ENCODE measurements at places on chromosomes 5 and 9.
A peak's percentile ranks its signal among the peaks of the same experiment; 100 is the strongest.

- no peak for DNase-seq
Measured at GRCh38 chr5:134736173-134736812, 2.1 kb upstream of the CAMLG start.

DNA sequence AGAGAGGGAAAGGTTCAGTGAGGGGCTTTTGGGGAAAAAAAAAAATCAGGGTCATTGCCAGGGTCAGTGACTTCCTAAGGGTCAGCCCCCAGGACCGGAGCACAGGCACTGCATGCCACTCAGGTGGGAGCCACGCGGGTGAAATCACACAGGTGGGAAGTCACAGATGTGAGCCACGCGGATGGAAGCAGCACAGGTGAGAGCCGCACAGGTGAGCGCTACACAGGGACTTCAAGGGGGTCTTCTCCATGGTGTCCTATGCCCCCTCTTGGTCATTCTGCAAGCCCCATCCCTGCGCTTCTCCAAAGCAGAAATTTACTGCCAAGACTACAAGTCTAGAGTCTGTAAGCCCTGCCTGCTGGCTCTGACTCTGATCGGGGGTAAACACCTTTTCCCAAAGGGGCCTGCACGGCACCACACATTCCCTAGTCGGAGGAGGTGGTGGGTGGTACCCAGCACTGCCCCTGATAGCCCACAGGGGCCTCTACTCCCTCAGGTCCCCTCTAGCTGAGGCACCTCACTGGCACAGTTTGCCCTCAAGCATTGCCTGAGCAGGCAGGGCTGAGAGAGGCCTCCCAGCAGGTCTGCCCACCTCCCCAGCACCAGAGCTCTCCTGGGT is 18.3 kb upstream of the OBP2B start:
- DNase-seq = no peak

GRCh38 chr5:10562201-10563109 is 1.4 kb upstream of the ANKRD33B start:
- DNase-seq = no peak

GRCh38 chr5:159319363-159319762 is 10.9 kb downstream of the IL12B start:
- DNase-seq = no peak

- DNase-seq = no peak
Measured at GRCh38 chr5:86613455-86613854, 4.3 kb upstream of the COX7C start.

- no peak for DNase-seq
Measured at GRCh38 chr9:37539634-37540033, 36.5 kb downstream of the FBXO10 start.

DNA sequence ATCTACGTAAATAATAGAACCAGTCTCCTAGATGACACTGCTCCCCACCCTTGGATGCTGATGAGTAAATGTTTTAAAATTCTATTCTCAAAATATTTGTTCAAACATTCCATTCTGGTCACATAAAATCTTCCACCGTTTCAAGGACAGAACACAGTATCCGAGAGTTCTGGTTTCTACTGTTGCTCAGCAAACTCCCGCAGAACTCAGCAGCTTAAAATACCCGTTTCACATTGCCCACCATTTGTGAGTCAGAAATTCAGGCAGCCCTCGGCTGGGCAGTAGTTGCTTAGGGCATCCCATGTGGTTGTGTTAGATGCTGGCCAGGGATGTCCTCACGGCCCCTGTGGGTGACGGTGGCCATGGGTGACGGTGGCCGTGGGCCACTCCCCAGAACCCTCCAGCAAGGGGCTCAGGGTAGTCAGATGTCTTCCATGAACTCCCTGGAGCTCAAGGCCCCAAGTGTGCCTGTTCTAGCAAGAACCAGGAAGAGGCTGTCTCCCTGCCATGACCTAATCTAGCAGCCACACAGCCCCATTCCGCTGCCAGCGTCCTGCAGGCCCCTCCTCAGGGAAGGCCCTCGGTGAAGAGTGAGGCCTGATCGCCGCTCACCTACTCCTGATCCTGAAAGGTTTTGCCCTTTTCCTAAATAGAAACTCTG is 17.4 kb downstream of the MGAT1 start:
- no peak for DNase-seq

- no peak for DNase-seq
Measured at GRCh38 chr9:94057918-94058317, 26.3 kb upstream of the PTPDC1 start.

- DNase-seq = no peak
Measured at GRCh38 chr5:124859027-124859426, 112.6 kb upstream of the ZNF608 start.

DNA sequence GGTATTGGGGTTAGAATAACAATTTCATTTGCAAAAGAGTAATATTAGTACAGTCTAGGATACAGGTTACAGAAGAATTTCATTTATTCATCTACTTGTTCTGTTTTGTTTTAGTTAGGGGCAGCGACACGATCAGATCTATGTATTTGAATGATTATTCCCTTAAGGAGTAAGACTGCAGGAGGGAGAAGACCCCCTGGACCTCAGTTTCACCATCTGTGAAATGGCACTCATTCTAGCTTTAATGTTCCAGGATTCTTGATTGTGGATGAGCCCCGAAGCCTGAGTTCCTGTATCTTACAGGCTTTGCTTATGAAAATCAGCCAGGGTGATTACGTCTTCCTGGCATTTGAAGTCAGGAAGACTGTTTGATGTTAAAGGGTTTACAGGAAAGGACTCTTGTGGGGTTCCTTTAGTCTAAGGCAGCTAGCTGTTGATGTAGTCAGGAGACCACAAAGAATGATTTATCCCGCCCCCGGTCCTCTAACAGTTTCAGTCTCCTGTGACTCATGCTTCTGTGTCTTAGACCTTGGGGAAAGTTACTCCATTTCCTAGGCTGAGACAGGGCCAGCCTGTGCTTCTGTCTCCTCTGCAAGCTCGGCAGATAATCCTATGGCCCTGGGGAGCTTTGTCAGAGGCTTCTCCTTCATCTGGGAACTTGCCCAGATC is 11.5 kb downstream of the SMIM3 start:
- peak; percentile 68 for DNase-seq

DNA sequence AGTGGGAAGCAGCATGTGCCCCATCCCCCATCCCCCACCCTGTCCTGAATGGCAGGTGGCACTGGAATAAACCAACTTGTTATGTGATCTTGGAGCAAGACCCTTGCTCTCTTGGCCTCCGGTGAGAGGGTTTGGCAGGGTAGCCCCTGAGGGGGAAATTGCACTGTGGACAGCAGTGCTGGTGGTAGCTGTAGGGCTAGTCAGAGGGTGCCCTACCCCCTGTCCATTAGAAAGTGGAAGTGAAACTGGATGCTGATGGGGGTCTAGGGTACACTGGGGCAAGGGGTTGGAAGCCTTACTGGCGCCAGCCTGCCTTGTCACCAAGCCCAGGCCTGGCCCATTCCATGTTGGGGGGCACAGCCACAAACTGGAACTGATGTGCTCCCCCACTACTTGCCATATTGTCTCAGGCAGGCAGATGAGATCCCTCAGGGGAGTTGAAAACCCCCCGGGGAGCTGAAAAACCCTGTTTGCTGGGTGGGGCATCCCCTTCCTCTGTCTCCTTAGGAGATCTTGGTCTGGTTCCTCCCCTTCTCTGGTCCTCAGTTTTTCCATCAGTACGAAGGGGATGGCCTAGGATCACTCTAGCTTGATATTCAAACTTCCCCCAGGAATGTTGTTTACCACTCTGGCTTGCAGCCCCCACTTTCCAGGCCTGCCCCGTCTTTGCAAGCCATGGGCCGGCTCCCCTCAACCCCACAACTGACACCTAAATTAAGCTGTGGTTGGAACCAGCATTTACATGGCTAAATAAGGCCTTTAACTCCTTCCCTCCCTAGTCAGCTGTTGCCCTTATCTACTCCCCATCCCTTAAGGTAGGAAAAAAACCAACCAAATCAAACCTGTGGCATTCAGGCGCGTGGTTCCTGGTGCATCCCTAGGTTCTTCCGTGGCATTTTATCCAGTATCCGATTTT is 14.4 kb upstream of the SYNPO start:
- DNase-seq = no peak

- no peak for DNase-seq
Measured at GRCh38 chr5:144979516-144980264, 809.0 kb downstream of the KCTD16 start.

GRCh38 chr9:93096811-93097382 is 880 bp downstream of the CARD19 start:
- DNase-seq = no peak

DNA sequence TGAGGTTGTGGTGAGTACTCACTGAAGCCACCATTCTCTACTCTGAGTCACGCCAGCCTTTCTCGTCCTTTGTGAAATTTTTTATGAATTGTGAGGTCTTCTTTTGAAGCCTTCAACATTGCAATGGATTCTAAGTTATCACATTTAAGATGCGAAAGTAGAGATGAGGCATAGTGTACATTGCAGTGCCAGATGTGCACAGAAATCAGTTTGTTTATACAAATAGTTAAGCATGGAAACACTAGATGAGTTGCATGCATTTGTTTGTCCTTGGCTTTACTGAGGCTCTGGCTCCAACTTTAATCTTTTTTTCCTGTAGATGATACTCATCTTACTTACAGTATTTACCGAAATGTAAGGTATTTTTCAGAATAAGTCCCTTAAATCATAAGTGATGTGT is 453.7 kb upstream of the RIOK2 start:
- no peak for DNase-seq

DNA sequence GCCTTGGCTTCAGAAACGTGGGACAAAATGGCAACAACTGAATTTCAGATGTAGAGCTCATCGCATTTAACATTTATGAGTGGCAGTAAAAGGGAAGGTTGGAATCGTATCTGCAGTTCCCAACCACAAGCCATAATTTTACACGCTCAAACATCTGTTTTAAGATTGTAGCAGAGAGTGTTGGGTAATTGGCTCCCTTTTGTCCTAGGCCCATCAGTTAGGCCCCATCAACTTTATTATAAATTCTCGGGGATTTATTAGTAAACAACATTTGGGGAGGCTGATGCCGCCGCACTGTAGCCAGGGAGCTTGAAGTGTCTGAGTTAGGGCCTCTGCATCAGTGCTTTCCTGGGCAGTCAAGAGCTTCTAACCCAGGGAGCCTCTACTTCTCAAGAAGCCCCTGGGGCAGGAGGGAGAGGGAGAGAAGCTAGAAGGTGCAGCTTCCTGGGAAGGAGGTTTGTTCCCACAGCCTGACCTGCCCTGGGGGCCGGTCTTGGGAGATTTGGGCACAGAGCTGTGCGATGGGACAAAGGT is 66.2 kb downstream of the HSPA4 start:
- no peak for DNase-seq

- no peak for DNase-seq
Measured at GRCh38 chr5:1111241-1111726, 579 bp downstream of the SLC12A7 start.

DNA sequence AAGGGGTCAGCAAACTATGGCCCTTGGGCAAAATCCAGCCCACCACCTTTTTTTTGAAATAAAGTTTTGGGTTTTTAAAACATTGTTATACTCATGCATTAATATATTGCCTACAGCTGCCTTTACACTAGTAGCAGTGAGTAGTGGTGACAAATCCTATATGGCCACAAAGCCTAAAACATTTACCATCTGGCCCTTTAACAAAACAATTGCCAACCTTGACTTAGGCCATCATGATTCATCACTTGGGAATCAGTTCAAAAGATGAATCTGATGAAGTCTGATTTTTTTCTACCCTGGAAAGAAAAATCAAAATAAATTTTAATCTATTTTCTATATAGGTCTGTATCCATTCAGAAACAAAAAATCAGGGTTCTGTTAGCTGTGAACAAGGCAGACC is 484.9 kb downstream of the BNC2 start:
- no peak for DNase-seq

GRCh38 chr5:37304888-37305287 is 55.7 kb upstream of the CPLANE1 start:
- no peak for DNase-seq

DNA sequence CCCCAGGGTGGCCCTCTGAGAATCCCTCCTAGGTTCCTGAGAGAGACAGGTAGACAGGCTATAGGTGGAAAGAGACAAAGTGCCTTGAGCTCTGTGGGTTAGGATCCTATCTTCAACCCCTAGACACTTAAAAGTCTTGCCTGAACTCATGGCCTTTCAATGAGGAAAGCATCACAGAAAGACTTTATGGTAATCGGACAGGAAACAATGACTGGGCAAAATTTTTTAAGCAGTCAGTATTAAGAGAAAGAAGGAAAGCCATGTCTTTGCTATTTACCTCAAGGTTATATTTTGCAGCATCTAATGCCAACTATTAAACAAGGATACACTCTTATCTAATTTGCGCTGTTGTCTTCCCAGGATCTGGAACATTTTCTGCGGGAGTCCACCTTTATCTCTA is 93.2 kb downstream of the PCSK1 start:
- no peak for DNase-seq

DNA sequence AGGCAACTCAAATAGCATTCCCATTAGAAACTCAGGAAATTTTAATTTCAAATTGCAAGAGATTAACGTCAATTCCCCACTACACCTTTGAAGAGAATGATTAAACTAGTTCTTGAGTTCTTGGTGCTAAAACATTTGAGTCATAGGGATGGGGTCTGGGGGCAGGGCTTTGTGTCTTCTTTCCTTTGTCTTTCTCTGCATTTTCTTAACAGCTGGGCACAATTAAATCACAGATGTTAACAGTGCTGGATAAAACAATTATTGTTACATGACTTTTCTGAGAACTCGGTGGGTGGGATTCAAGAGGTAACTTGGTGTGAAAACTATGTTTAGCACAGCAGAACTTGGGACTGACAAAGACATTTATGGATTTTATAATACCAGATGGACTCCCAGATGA is 351.9 kb upstream of the TNC start:
- DNase-seq = no peak

GRCh38 chr9:37455884-37456647 is 9.2 kb downstream of the ZBTB5 start:
- no peak for DNase-seq

- no peak for DNase-seq
Measured at GRCh38 chr5:133331941-133332340, 280.1 kb downstream of the HSPA4 start.

DNA sequence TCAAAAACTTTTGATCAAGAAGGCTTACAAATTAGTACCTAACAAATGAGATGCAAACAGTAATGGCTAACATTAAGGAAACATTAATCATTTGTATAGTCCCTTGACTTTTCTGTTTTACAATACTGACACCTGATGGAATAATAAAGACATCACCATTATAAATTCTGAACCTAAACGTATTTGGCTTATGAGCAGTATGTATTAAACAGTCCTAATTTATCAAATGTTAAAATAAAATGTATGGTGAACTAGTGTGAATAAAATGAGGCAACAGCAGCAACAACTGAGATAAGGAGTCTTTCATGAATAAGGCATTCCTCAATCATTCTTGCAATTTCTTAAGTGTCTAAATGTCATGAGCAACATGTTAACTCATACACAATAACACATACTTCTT is 6.0 kb downstream of the PUM3 start:
- no peak for DNase-seq

GRCh38 chr5:159178978-159179377 is 30.4 kb downstream of the RNF145 start:
- no peak for DNase-seq

- no peak for DNase-seq
Measured at GRCh38 chr5:514673-515072, 9.6 kb downstream of the SLC9A3 start.

All from activated CD4-positive, alpha-beta T cell treated with anti-CD3 and anti-CD28 coated beads, Interleukin-2, amount 50 U/mL, for 4 hours (primary cell).